GM03348 (cell line): ENCODE measurements at places on chromosomes 13 and 19.

- peak; percentile 65 for DNase-seq
Observed at GRCh38 chr13:111429064-111429558, 108.7 kb downstream of the TEX29 start.

GRCh38 chr13:23715092-23715761 is 145.0 kb downstream of the TNFRSF19 start:
- no peak for DNase-seq

DNA sequence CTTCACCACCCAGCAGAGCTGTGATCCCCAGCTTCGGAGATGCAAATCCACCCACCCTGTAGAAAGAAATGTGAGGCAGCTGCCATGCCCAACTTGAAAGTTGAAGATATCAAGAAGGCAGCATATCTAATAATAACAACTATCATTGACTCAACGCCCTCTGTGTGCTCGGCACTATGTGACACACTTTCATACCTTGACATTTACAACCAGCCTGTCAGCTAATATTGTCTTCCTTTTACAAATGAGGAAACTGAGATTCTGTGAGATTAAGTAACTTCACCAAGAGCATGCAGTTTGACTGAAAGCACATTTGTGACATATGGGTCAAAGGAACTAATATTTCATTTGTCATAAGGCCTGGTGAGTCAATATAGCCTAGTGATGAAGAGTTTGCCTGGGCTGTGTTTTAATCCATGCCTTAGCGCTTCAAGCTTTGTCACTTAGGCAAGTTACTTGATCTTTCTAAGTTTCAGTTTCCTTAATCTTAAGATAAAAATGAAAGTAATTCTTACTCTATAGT is 137.0 kb downstream of the FLT1 start:
- no peak for DNase-seq

DNA sequence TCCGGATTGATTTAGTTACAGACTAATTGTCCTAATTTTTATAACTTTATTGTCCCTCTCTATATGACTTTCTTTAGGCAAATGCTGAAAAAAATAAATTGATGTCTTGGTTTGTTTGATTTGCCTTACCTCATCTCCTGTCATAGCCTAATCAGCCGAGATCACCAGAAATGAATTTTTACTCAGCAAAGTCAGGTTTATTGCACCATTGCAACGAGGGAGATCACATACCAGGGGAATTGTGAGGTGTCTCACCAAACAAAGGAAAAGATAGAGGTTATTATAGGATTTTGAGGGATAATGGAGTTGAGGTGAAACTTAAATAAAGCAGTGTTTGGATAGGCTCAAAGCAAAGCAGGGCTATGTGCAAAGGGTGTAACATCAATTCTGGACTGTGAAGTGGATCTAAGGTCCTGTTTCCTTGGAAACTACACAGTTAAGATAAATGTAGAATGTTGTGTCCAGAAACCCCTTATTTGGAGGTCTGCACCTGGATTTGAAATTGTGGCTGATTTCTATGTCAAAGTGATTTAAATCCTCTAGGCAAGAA is 372.6 kb downstream of the OXGR1 start:
- DNase-seq, result no peak

DNA sequence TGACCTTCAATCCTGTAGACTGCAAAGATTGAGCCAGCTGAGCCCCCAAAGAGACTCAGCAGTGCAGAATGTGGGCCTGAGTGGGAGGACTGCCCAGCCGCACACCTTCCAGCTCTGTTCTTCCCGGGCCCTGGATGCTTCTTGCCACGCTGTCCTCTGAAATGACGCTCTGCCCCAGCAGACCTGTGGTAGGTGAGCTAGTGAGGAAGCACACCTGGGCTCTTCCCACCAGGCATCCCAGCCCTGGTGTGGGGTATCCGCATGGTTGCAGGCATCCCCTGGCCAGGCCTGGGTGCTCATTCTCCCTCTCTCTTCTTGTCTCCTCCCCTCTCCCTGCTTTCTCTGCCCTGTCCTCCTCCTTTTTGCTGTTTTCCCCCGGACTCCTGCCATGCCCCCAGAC is 9.8 kb upstream of the MZF1 start:
- DNase-seq, result no peak

- DNase-seq, result no peak
Observed at GRCh38 chr13:96193728-96194310, 103.9 kb downstream of the HS6ST3 start.

- no peak for DNase-seq
Observed at GRCh38 chr19:49779731-49780555, 13.1 kb downstream of the AP2A1 start.

- DNase-seq, result no peak
Observed at GRCh38 chr19:56312787-56313657, 1.6 kb downstream of the ZSCAN5A start.

- peak; percentile 65 for DNase-seq
Observed at GRCh38 chr13:99275093-99275469, 16.9 kb upstream of the GPR18 start.

DNA sequence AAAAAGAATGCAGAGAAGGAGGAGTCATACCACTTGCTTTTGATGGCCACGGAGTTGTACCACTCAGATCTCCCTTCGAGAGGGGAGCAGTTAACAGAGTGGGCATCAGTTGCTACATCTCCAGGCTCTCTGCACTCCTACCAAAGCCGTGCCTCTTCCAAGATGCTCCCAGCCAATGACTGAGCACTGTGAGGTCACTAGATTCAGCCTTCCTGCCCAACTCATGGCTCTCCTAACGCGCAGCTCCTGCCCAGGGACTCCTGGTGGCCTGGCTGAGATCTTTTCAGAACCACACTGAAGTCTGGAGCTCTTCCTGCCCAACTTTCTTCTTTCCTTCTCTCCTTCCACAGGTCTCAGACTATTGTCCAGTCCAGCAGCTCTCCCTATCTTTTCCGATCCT is 66.7 kb downstream of the LHFPL6 start:
- DNase-seq, result no peak

DNA sequence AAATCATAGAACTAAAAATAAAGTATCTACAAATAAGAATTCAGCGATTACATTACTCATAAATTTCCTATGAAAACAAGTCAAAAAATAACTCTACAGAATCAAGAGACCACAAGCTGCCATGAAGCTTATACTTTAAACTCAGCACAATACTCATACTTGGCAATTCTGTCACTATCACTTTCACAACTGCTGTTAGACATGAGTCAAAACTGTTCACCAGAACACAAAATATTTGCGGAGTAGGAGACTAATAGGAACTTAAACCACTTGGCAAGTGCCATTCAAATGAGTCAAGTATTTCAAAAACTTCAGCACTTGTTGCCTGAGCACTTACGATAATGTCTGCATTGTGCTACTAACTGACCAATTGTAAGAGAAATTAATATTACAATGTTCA is 387.8 kb upstream of the GPC6 start:
- DNase-seq, result peak; percentile 72

GRCh38 chr19:18000480-18000914 is 7.5 kb upstream of the ARRDC2 start:
- DNase-seq, result no peak

GRCh38 chr13:44903574-44903985 is 85.7 kb downstream of the NUFIP1 start:
- peak; percentile 81 for DNase-seq

- DNase-seq, result no peak
Observed at GRCh38 chr13:110907951-110908898, 6.6 kb downstream of the ANKRD10 start.

- peak; percentile 46 for DNase-seq
Observed at GRCh38 chr13:75365724-75366173, 116.2 kb downstream of the TBC1D4 start.

GRCh38 chr13:90201676-90202460 is 1145.6 kb upstream of the MIR17HG start:
- peak; percentile 15 for DNase-seq

GRCh38 chr19:41527089-41527488 is 48.9 kb upstream of the CEACAM21 start:
- no peak for DNase-seq

- no peak for DNase-seq
Observed at GRCh38 chr19:42150911-42151361, 18.7 kb upstream of the POU2F2 start.

GRCh38 chr19:37007587-37008220 is 70.5 kb upstream of the ZNF420 start:
- peak; percentile 56 for DNase-seq

- peak; percentile 74 for DNase-seq
Observed at GRCh38 chr13:76792731-76793347, 93.4 kb downstream of the KCTD12 start.

- DNase-seq, result no peak
Observed at GRCh38 chr13:100439247-100439970, 149.2 kb downstream of the GGACT start.

DNA sequence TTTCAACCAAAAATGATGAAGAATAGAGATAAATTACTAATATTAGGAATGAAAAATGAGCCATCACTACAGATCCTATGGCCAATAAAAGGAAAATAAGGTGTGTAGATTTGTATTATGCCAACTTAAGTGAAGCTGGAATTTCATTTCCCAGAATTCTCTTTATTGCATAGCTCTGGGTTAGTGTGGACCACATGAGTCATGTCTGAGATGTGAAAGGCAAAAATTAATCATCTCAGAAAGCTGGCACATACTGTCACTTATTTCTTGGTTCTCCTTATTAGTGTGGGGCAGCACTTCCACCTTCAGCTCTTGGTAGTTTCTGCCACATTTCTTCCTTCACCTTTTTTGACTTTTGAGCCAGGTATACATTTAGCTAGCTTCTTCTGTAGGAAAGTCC is 82.6 kb downstream of the KATNAL1 start:
- DNase-seq, result no peak

- DNase-seq, result no peak
Observed at GRCh38 chr19:44596428-44597130, 16.8 kb upstream of the IGSF23 start.

DNA sequence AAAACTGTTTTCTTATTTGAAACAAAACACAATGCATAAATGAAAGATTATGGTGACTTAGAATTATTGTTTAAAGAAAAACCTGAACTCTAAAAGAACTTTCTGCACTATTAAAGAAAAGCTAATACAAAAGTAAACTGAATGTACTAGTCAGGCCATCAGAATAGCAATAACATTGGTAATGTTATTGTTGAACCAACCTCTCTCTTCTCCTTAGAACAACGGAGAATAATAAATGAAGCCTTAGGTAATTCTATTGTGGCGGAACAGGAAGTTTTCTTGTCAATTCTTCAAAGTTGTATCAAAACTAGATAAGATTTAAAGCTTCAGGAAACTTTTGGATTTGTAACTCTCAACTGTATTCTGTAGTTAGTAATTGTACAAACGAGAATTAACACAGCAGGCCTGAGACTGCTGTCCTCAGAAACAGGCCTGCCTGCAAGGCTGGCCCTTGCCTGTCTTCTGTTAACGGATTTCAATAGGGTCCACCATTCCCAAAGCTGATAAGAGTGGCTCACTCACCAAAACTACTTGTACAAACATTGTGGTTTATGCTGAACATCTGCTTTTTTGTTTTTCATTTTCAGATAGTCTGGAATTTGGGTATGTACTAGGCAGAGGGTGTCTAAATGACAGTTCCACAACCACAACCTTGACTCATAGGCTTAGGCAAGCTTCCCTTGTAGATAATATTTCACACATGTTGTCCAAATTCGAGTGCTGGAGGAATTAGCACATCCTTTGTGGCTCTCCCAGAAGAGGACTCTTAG is 825.8 kb downstream of the GPC5 start:
- DNase-seq, result peak; percentile 60
